Activated CD4-positive, alpha-beta T cell treated with anti-CD3 and anti-CD28 coated beads, Interleukin-2, amount 50 U/mL, for 48 hours (primary cell): ENCODE measurements at places on chromosomes 1 and 21.

GRCh38 chr1:80217377-80217986 lies 1211.0 kb upstream of the ADGRL4 start:
- no peak for DNase-seq

GRCh38 chr1:94636624-94637023 lies 95.1 kb upstream of the F3 start:
- DNase-seq = no peak

DNA sequence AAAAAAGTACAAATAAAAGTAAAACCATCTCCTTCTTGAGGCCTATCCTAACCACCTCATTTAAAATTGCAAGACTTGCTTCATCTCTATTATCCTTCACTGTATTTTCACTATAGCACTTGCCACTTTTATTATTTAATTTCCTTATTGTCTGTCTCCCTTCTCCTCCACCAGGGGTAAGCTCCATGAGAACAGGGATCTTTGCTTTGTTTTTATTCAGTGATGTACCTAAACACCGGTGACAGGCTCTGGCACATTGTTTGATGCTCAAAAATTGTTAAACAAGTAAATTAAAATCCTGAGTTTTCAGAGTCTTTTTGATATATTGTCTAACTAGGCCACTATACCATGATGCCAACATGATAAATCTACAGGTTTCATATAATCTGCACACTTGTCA lies 17.2 kb upstream of the SPEN start:
- DNase-seq = no peak

DNA sequence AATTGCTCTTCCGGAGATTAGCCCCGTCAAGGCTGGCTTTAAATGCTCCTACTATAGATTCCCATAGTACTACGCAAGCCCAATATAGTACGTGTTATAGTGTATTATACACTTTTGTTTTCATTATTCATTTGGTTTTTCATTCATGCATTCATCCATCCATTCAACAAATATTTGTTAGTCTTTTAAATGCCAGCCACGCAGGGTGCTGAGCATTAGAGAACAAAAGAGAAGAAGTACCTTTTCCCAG lies 513 bp upstream of the RAB3GAP2 start:
- DNase-seq = no peak

GRCh38 chr1:89990976-89991831 lies 3.7 kb upstream of the ZNF326 start:
- no peak for DNase-seq
